ENCODE measurements at places on chromosomes 16 and 17.

- no peak for DNase-seq
Observed at GRCh38 chr16:64962786-64963185, 159.1 kb downstream of the CDH11 start.

- no peak for DNase-seq
Observed at GRCh38 chr17:75077496-75078283, 10.1 kb upstream of the SLC16A5 start.

GRCh38 chr17:69497161-69497560, 82.7 kb downstream of the MAP2K6 start:
- DNase-seq, result no peak

GRCh38 chr17:69602972-69603371, 188.5 kb downstream of the MAP2K6 start:
- DNase-seq, result no peak

DNA sequence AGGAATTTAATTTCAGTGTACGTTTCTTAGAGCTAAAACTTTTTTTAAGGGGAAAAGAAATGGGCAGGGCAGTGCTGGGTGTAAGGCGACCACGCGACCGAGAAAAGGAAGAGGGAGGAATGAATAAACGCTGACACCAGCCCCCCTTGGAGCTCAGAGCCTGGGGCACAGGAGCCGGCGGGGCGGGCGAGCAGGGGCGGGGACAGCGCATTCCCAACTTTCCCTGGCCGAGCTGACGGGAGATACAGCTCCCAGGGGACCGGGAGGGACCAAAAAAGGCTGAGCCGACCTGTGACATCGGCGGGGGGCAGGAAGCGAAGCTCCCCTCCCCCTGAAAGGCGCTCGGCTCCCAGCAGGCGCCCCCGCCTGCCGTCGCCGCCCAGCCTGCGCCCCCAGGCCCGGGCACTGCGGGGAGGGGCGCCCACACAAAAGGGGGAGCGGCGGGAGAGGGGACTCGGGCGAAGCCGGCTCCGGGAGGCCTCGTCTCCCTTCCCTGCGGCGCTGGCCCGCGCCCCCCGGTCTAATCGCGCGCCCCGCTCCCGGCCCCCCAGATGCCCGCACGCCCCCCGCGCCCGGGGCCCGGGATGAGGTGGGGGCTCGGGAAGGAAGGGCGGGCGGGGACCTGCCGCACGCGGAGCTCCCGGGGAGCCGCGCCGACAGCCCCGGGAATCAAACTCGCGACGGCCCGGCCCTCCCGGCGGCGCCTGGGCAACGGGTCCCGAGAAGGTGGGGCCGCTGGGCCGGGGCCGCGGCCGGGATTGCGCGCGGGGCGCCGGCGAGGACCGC, 622 bp downstream of the CUEDC1 start:
- no peak for DNase-seq

GRCh38 chr16:3879887-3880564, 487 bp downstream of the CREBBP start:
- DNase-seq, result no peak

- no peak for DNase-seq
Observed at GRCh38 chr16:8686031-8686621, 11.7 kb downstream of the ABAT start.
